Smooth muscle cell of trachea (primary cell): ENCODE measurements at places on chromosomes 3 and 15. TPM values are rescaled to one million over a fixed set of nuclear protein-coding genes. Genes with fewer than 3 reads are reported as not detected.

The SLC9C1 gene
- not detected in 2 replicates for total RNA-seq

The CPLX3 gene
- total RNA-seq = not detected in 2 replicates

The GAP43 gene
- 0.33 and 1.7 TPM in 2 replicates for total RNA-seq

The GPR15 gene
- not detected in 2 replicates for total RNA-seq

The MYLK gene
- total RNA-seq = 325 and 839 TPM in 2 replicates

The NEK11 gene
- total RNA-seq = 7.1 and 11.6 TPM in 2 replicates

The LXN gene
- total RNA-seq = 160 and 200 TPM in 2 replicates

The HTR3E gene
- total RNA-seq = not detected in 2 replicates

The DHFR2 gene
- 7.0 and 7.6 TPM in 2 replicates for total RNA-seq

The CYB561D2 gene
- total RNA-seq = 29.6 and 38.5 TPM in 2 replicates

The SEMA3G gene
- total RNA-seq = under 0.01 and 0.15 TPM in 2 replicates

The ASB14 gene
- not detected in 2 replicates for total RNA-seq

The FEZF2 gene
- not detected in 2 replicates for total RNA-seq

The SLC22A14 gene
- 0.15 TPM in 1 of 2 replicates, not detected in the other for total RNA-seq

The PLSCR4 gene
- total RNA-seq = 20.3 and 21.7 TPM in 2 replicates

The SNRPN gene
- 99.6 and 173 TPM in 2 replicates for total RNA-seq

The TFG gene
- 86.7 and 93.1 TPM in 2 replicates for total RNA-seq

The CADPS gene
- 3.8 and 7.4 TPM in 2 replicates for total RNA-seq

The CSK gene
- 24.4 and 30.9 TPM in 2 replicates for total RNA-seq

The CCR1 gene
- total RNA-seq = 4.5 and 7.6 TPM in 2 replicates

The EHD4 gene
- 20.8 and 22.8 TPM in 2 replicates for total RNA-seq

The PLA2G4F gene
- total RNA-seq = under 0.01 TPM in 1 of 2 replicates, not detected in the other

The ROPN1B gene
- not detected in 2 replicates for total RNA-seq

The ZBED2 gene
- not detected in 2 replicates for total RNA-seq

The GPR156 gene
- total RNA-seq = 0.44 and 0.50 TPM in 2 replicates

The AP3B2 gene
- total RNA-seq = 0.15 and 1.5 TPM in 2 replicates

The MITF gene
- total RNA-seq = 13.4 and 30.1 TPM in 2 replicates

The HMG20A gene
- 33.9 and 34.9 TPM in 2 replicates for total RNA-seq

The STRIT1 gene
- total RNA-seq = not detected in 2 replicates

The CFAP100 gene
- total RNA-seq = not detected in 2 replicates

The MYO5C gene
- under 0.01 and 0.58 TPM in 2 replicates for total RNA-seq

The OSTN gene
- total RNA-seq = 0.17 and 0.44 TPM in 2 replicates

The ACAN gene
- total RNA-seq = under 0.01 and 3.6 TPM in 2 replicates

The NLGN1 gene
- total RNA-seq = 1.0 and 3.3 TPM in 2 replicates

The MUC4 gene
- not detected in 2 replicates for total RNA-seq

The WDR49 gene
- total RNA-seq = 0.17 and 1.0 TPM in 2 replicates

The PRR23E gene
- total RNA-seq = not detected in 2 replicates

The ESYT3 gene
- 0.17 TPM in 1 of 2 replicates, not detected in the other for total RNA-seq

The PLA2G4D gene
- not detected in 2 replicates for total RNA-seq

The CNTN3 gene
- 1.7 and 3.0 TPM in 2 replicates for total RNA-seq

The BUB1B gene
- 1.8 and 33.3 TPM in 2 replicates for total RNA-seq

The PRR23C gene
- not detected in 2 replicates for total RNA-seq

The CYP1A1 gene
- total RNA-seq = 1.3 TPM in 1 of 2 replicates, not detected in the other

The DPH3 gene
- total RNA-seq = 18.0 and 19.1 TPM in 2 replicates

The IL1RAP gene
- total RNA-seq = 5.1 and 7.9 TPM in 2 replicates

The EXD1 gene
- total RNA-seq = under 0.01 TPM in 1 of 2 replicates, not detected in the other

The CALML4 gene
- 0.50 and 3.6 TPM in 2 replicates for total RNA-seq

The CFAP92 gene
- 0.17 TPM in 1 of 2 replicates, not detected in the other for total RNA-seq

The PRR20G gene
- total RNA-seq = not detected in 2 replicates

The WDR93 gene
- not detected in 2 replicates for total RNA-seq

The SLC51B gene
- total RNA-seq = 0.66 and 1.5 TPM in 2 replicates

The LTF gene
- not detected in 2 replicates for total RNA-seq

The SERPINI2 gene
- total RNA-seq = not detected in 2 replicates

The BCL2A1 gene
- total RNA-seq = 6.5 and 11.4 TPM in 2 replicates
